ENCODE measurements at places on chromosomes 13 and 19.

DNA sequence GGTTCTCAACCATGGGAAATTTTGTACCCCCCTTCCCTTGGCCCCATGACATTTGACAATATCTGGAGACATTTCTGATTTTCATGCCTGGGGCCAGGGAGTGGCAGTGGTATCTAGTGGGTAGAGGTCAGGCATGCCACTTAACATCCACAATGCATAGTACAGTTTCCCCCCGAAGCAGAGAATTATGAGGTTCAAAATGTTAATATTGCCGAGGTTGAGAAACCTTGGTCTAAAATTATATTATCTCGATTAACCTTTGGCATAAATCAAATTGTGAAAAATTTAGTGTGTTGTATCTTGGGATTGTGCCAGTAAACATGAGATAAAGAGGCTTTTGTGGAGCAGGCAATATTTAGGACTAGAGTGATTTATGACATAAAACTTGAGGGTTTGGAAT lies 147.9 kb downstream of the LMO7 start:
- DNase-seq = no peak

- DNase-seq = no peak
These were observed 524.7 kb downstream of the MYO16 start for GRCh38 chr13:109154146-109154545.

- DNase-seq = no peak
These were observed 1.9 kb downstream of the ADAT3 start for GRCh38 chr19:1906985-1907562.

- no peak for DNase-seq
These were observed 32.2 kb upstream of the GGACT start for GRCh38 chr13:100620792-100621191.

DNA sequence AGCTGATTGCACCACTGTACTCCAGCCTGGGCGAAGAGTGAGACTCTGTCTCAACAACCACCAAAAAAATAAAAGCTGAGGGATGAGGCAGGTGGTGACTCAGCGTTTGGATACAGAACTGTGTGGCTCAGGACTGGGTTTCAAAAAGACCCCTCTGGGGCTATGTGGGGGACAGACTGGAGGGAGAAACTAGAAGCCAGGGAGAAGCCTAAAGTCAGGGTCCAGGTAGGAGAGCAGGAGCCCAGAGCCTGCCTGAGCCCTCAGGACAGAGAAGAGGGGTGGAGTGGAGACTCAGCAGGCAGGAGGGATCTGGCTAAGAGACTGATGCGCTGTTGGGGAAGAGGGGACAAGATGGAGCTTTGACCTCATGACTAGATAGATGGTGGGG lies 1.8 kb upstream of the CD37 start:
- DNase-seq = no peak

GRCh38 chr13:27018882-27019281 lies 152.7 kb downstream of the USP12 start:
- no peak for DNase-seq

GRCh38 chr19:10006752-10007323 lies 3.5 kb downstream of the COL5A3 start:
- no peak for DNase-seq

GRCh38 chr13:74217811-74218210 lies 83.6 kb upstream of the KLF12 start:
- DNase-seq = no peak

DNA sequence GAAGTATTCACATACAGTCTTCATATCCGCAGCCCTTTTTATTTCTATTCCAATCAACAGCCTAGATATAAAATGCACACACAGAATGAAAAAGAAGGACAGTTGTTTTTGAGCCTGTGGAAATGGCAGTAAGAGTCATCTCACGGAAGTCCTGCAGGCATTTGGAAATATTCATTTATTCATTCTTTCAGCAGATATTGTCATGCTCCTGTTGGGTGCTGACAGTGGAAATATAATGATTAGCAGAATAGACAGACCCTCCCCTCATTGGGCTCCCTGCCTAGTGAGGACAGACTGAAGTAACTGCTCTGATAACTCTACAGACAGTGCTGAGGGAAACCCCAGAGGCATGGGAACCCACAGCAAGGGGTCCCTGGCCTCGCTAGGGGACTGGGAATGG lies 392.3 kb downstream of the FOXO1 start:
- no peak for DNase-seq

DNA sequence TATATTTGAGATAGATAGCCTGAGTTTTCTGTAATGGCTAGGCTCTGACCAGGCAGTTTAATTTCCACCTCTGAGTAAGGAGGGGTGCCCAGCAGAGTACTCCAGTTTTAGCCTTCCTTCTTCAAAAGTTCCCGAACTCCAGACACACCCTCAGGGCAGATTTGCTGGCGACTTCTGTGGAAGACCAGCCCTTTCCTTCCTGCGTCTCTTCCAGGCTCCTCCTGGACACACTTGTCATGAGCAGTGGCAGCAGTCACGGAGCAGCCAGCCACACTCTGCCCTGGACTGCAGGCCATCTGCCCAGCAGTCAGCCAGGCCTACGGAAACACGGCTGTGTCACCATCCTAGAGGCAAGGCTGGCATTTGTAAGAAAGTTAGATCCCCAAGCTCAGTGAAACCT lies 6.6 kb upstream of the FLT1 start:
- no peak for DNase-seq

DNA sequence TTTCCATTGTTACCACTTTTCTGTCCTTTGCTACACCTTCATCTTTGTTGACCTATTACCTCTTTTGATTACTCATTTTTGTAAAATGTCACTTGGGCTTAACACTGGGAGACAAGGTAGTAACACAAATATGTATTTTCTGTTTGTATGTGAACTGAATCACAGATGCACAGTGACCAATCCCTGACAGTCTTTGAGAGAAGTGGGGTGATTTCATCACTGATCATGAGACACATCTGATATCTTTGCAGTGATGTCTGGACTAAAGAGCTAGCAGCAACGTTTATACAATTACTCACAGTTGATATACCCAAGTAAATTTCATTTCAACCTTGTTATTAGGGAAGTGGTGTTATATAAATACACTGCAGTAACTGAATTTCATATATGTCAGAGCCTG lies 1397.4 kb upstream of the SPRY2 start:
- no peak for DNase-seq

DNA sequence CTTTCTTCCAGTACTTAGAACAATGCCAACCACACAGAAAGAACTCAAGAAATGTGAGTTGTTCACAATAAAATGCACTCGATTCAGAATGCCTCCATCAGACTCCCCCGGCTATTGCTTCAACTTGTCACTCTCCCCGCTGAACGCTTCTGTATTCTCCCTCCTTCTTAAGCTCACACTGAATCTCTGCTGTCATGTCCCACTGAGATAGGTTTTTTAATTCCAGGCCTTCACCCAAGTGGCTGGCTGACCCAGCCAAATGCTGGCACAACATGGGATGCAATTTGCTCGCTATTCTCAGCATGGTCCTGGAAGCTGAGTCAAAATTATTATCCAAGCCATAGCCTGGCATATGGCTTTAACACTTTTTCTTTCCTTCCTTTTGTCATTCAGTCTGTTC lies 76.8 kb upstream of the SERP2 start:
- no peak for DNase-seq
